ENCODE measurements at places on chromosomes 11 and 22. TPM values are rescaled to one million over a fixed set of nuclear protein-coding genes. Genes with fewer than 3 reads are reported as not detected.

DNA sequence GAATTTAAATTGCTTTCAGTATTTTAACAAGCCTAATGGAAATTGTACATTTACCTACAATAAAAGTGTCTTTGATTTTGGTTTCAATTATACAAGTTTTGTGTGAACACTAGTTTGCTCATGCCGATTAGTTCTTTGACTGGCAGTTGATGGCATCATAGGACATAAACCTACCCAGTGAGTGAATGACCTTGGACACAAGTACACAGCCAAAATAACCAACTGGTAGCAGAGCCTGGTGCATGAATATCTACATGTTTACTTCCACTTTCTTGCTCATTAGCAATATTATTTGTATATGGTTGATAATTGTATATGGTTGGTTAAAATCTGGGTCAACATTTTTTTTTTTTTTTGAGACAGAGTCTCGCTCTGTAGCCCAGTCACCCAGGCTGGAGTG lies 37.8 kb downstream of the STIM1 start:
- DNase-seq, result no peak

- peak; percentile 92 for DNase-seq
Measured at GRCh38 chr11:124746621-124747243, 5.3 kb downstream of the VSIG2 start.

DNA sequence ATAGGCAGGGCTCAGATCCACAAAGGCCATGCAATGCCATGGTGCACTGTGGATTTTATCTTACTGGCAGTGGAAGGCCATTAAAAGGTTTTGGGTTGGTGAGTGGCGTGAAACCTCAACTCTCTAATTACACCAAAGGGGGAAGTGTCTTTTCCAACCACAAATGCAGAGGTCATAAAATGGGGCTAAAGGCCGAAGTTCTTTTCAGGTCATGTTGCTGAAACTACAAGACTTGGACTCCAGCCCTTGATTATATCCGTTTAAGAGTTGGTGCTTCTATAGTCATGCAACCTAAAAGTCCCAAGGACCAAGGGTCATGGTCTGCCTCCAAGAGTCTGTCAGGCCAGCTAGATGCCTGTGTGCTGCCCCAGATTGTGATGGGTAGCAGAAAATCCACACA lies 434.3 kb downstream of the RAB38 start:
- no peak for DNase-seq

DNA sequence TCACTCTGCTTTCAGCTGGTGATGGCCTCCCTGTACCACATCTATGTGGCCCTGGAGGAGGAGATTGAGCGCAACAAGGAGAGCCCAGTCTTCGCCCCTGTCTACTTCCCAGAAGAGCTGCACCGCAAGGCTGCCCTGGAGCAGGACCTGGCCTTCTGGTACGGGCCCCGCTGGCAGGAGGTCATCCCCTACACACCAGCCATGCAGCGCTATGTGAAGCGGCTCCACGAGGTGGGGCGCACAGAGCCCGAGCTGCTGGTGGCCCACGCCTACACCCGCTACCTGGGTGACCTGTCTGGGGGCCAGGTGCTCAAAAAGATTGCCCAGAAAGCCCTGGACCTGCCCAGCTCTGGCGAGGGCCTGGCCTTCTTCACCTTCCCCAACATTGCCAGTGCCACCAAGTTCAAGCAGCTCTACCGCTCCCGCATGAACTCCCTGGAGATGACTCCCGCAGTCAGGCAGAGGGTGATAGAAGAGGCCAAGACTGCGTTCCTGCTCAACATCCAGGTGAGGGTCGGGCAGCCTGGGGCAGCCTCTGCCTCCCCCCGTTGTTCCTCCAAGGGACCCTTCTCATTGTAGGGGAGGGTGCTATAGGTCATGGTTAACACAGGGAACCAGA lies 5.9 kb downstream of the HMOX1 start:
- DNase-seq, result no peak

RIBC2 gene
- 12.4 TPM for total RNA-seq

STX5 gene
- 28.1 TPM for total RNA-seq

GLB1L2 gene
- total RNA-seq, result 10.2 TPM

RASL10A gene
- total RNA-seq, result 0.64 TPM

GRCh38 chr22:37660709-37661045 lies 2.2 kb downstream of the PDXP start:
- no peak for DNase-seq

- DNase-seq, result no peak
Measured at GRCh38 chr11:85974122-85974521, 94.8 kb downstream of the PICALM start.

GRCh38 chr11:60910281-60910687 lies 3.7 kb upstream of the TMEM109 start:
- DNase-seq, result no peak

NAALAD2 gene
- total RNA-seq, result not detected

LRRN4CL gene
- 0.16 TPM for total RNA-seq

TPBGL gene
- 0.19 TPM for total RNA-seq

AAMDC gene
- 1.4 TPM for total RNA-seq

GRCh38 chr11:1253103-1253485 lies 30.2 kb downstream of the MUC5B start:
- no peak for DNase-seq

- no peak for DNase-seq
Measured at GRCh38 chr11:134070342-134070845, 1.5 kb downstream of the JAM3 start.

- no peak for DNase-seq
Measured at GRCh38 chr11:123258877-123259276, 63.8 kb upstream of the CLMP start.

- no peak for DNase-seq
Measured at GRCh38 chr11:130908061-130908460, 8.2 kb downstream of the SNX19 start.

ATXN10 gene
- 122 TPM for total RNA-seq

CDKN1C gene
- total RNA-seq, result 2.0 TPM

- no peak for DNase-seq
Measured at GRCh38 chr22:20758688-20759087, 15.2 kb upstream of the SERPIND1 start.

- DNase-seq, result no peak
Measured at GRCh38 chr22:24030186-24030702, 19.1 kb downstream of the CABIN1 start.

- no peak for DNase-seq
Measured at GRCh38 chr11:13963949-13964770, 1.6 kb downstream of the SPON1 start.

OR51I1 gene
- total RNA-seq, result not detected

GRCh38 chr11:114085965-114086793 lies 26.7 kb downstream of the ZBTB16 start:
- no peak for DNase-seq

CRACR2B gene
- 1.5 TPM for total RNA-seq

GRCh38 chr11:114719562-114719961 lies 41.2 kb downstream of the NXPE2 start:
- DNase-seq, result no peak

PIWIL4 gene
- total RNA-seq, result 0.65 TPM

MMP3 gene
- not detected for total RNA-seq

- DNase-seq, result no peak
Measured at GRCh38 chr22:29343313-29343805, 27.9 kb upstream of the RASL10A start.

MPEG1 gene
- not detected for total RNA-seq

DNA sequence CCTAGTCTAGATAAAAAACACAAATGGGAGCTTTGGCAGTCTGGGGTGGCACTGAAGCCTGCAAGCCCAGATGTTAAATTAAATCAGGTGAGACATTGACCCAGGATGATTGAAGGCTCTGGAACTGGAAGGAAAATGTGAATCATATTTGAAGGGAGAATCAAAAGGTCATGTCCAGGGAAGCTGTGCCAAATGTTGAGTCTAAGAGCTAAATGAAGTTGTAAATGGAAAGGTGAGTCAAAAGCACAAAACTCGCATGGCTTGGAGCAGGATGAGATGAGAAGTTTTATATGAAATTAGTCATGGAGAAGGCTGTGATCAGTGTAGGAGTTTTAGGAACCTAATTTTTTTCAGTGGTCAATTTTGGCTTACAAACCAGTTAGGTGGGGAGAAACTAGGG lies 301.1 kb downstream of the BLID start:
- no peak for DNase-seq

CD82 gene
- total RNA-seq, result 469 TPM

GRCh38 chr11:93407777-93408401 lies 77.3 kb downstream of the DEUP1 start:
- DNase-seq, result no peak

LINC01488 gene
- not detected for total RNA-seq
